Cardiac muscle cell (in vitro differentiated cells and primary cell): ENCODE measurements at places on chromosomes 11 and 22.

GRCh38 chr11:71241721-71242259 is 10.6 kb downstream of the SHANK2 start:
- no peak for DNase-seq

GRCh38 chr11:19571906-19572305 is 140.7 kb upstream of the NAV2 start:
- DNase-seq = no peak

GRCh38 chr11:35087648-35088047 is 51.3 kb upstream of the CD44 start:
- no peak for DNase-seq

DNA sequence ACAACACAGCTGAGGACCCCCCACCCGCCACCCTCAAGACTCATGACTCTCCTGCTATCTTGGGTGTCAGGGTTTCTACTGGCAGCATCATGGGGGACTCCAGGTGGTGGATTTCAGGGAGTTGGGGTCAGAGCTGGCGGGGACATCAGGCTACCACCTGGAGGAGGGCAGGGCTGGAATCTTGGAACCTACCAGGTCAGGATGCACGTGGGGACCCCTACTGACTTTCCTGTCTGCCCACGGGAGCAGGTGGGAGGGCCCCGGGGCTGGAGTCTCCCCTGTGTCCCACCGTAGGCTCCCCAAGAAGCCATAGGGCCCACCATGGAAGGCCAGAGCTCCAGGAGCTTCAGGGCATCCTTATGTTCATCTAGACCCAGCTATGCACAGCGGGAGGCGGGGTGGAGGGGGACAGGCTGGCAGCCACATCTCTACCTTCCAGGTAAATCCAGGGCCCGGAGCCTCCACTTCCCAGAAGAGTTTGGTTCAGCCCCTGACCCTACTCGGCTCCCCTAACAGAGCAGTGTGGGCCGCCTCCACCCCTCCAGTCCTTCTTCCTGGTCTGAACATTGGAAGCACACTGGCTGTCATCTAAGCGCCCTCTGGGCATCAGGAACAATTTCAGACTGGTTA is 10.0 kb downstream of the SLC37A2 start:
- no peak for DNase-seq

GRCh38 chr22:46641811-46642266 is 21.7 kb downstream of the GRAMD4 start:
- peak; percentile 40 for DNase-seq

- DNase-seq = no peak
Measured at GRCh38 chr11:2917842-2918490, 11.3 kb downstream of the PHLDA2 start.

DNA sequence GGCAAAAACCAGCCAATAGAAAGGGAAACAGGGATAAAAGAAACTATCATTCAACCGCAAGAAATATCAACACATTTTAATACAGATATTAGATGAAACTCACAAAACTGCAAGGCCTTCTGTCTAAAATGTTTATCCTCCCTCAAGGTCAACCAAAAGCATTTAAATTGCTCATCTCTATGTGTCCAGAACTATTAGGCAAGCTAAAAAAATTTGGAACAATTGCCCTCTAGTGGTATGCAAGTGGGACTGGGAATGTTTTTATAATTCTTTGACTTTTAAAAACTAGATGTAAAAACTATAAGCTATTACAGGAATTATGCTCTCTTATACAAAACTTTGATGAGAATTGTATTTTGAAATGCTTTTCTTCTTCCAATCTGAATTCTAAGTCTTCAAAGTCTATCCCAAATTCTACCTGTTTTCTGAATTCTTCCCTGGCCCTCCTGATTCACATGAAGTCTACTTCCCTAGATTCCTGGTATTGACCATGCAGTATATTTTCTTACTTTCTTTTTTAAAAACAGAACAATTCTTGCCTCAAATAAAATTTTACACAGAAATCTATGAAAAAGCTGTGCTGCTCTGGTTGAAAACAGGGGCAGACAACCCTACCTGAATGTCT is 4.9 kb downstream of the CWC15 start:
- peak; percentile 8 for DNase-seq
